ENCODE measurements at places on chromosomes 1 and 21.

- no peak for DNase-seq
These were observed 34.2 kb downstream of the EFCAB7 start for GRCh38 chr1:63557365-63557987.

- no peak for DNase-seq
These were observed 820.7 kb downstream of the NCAM2 start for GRCh38 chr21:21818898-21819297.

DNA sequence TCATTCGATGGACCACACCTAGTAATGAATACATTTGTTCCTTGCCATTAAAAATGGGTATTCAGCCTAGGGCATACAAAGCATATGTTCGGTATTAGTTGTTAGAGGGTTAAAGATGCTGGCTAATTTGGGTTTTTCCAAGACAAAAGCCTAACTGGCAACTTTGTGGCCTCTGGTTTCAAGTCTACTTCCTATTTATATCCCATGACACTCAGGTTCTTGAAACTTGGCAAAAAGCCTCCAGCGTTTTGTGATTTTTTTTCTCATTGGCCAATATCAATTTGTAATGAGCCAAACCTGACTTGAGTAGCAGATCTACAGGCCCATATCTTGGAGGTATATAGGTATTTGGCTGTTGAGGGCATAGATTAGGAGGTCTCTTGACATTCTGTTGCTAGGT, 75.3 kb downstream of the C1orf21 start:
- DNase-seq = no peak

- DNase-seq = no peak
These were observed 21.2 kb upstream of the CHI3L1 start for GRCh38 chr1:203207751-203208150.

GRCh38 chr1:154751690-154752089, 118.4 kb downstream of the KCNN3 start:
- DNase-seq = no peak

DNA sequence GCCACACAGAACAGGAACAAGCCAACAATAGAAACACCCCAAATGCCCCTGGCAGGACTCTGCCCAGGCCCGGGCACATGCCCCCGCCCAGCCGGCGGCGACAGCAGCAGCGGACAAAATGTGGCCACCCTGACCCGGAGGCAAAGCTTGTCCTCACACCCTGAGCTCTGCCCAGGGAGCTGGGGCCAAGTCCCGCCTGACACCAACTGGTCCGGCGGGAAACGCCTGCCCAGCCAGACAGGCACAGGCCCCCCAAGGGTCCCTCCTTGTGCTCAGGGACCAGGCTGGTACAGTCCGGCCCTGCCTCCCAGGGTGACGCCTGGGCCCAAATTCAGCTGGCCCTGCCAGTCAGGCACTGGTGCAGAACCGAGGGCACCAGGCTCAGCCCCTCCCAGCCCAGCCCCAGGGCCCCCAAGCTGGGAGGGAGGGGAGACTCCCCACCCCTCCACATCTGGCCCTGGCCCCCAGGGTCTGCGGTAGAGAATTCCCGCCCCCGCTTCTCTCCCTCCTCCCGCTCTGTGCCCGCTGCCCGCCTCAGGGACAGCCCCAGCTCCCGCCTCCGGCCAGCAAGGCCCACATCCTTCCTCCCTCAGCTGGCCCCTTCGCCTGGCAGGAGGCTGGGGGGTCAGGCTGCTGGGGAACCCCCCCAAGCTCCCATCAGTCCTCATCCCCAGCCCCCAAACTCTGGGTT, 2.0 kb downstream of the AHDC1 start:
- no peak for DNase-seq

- no peak for DNase-seq
These were observed 311.5 kb downstream of the SETD4 start for GRCh38 chr21:35748678-35749314.

GRCh38 chr1:52533713-52534112, 19.2 kb downstream of the TUT4 start:
- DNase-seq = no peak

- DNase-seq = no peak
These were observed 13.1 kb upstream of the COL24A1 start for GRCh38 chr1:86169625-86170024.

DNA sequence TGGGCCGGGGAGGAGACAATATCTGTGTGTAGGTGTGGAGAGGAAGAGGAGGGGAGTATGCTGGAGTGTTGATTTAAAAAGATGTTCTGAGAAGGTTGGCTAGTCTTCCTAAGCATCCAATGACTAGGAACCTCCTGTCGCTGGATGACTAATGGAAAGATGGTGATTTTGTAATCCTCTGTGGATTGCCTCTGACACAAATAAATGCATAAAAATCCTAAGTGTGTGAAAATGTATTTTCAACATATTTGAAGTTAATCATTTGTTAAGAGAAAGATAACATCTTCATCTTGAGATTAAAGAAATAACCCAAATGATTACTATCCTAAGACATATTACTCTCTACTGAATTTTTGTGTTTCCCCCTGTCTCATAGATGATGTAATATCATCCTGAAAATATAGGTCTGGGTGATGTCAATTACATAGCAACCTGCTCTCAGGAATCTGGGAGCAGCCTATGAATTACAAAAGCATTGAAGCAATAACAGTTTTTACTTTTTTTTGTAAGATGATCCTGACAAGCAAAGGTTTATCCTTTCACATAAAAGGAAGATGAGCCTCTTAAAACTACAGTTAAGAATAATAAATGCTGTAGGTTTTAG, 220.5 kb upstream of the MAP1LC3C start:
- no peak for DNase-seq

DNA sequence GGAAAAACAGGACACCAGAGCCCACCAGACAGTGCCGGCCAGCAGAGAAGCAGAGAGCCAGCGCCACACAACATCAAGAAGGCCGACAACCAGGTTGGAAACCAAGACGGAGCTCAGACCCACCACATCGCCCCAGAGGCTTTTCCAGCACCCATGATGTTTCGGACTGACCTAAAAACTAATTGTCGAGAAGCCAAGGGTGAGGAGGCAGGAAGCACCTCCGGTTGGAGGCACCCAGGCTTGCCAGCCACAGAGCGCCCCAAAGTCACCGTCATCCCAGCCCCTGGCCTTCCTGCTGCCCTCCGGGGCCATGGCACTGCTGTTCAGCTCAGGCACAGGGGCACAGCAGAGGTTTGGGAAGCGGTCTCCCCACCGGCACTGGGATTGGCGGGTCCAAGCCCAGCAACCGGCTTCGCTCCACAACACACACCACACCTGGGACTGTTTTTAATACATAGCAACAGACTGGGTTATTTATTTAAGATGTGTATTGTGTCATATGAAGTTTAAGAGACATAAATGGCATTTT, 67.2 kb downstream of the SLC37A1 start:
- no peak for DNase-seq

DNA sequence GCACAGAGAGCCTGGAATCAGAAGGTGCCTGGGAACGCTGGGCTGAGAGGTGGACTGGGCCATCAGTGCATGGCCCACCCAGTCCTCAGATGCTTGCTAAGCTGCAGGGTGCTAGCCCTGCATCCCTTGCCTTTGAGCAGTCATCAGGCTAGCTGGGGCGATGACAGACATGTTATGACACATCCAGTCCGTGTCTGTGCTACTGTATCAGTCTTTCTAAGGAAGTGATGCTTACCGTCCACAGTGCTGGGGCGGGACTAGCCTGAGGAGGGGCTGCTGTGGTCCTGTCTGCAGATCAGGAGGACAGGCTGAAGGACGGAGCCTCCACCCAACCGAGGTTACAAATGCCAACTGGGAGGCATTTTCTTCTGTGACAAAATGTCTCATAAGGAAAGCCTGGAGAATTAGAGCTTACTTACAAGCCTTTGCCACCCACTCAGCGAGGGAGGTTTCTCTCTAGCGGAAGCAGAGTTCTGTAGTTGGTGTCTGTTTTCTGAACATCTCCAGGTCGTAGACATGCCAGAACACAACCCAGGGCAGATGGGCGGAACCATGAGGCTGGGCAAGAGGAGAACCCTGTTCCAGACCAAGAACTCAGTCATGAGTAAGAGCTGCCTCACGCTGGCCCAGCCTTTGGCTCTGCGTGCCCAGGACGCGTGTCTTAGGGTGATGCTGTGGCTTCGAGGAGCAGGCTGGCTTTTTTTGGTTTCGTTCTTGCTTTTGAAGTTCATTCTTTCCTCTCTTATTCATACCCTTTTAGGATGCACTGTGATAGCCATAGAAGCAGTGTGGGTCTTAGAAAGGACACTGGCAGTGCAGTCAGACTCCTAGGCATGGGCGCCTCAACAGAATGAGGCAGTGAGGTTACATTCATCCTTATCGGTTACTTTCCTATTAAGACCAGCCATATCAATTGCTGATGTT, 14.3 kb downstream of the SLFNL1 start:
- DNase-seq = no peak

DNA sequence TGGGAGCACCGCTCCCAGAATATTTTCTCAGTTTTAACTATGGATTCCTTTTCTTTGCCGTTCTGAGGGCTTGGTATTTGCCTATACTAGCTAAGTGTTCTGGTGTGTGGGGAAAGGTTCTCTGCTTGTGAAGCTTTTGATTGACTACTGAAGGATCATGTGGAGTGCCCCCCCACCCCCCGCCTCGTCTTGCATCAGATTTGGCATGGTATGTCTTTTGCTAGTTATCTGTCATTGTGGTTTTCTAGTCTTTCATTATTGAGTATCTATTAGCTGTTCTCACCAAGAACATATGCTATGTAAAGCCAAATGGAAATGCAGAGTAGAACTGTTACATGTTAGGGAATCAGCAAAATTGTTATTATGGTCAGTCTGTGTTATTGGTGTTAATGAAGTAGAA, 58.3 kb downstream of the MACF1 start:
- no peak for DNase-seq

GRCh38 chr1:154877370-154877974, 7.4 kb upstream of the KCNN3 start:
- DNase-seq = no peak

DNA sequence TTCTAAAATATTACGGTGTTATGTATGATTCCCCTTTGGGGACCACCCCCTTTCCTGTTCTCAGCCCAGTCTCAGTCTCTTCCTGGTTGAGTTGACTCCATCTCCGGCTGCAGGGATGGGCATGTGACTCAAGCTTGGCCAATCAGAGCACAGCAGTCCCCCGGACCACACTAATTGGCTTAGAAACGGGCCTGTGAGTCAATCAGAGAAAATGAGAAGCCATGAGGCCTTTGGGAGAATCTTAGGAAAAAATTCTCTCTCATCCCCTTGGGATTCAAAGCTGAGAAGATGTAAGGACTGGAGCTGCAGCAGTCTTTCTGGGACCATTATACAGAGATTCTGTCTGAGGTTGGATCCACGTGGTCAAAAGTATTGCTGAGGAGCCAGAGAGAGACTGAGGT, 10.7 kb upstream of the FHAD1 start:
- no peak for DNase-seq

DNA sequence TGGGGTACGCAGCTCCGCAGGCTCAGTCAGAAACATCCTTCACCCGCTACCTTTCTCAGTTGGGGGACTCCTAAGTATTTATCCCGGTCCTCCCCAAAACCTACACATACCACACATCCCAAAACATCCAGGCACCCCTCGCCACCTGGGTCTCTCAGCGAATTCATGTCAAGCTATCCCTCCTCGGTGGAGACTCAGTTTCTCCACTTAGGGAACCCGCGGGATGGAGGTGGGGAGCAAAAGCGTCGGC, 1.3 kb upstream of the ZBTB7B start:
- DNase-seq = no peak

DNA sequence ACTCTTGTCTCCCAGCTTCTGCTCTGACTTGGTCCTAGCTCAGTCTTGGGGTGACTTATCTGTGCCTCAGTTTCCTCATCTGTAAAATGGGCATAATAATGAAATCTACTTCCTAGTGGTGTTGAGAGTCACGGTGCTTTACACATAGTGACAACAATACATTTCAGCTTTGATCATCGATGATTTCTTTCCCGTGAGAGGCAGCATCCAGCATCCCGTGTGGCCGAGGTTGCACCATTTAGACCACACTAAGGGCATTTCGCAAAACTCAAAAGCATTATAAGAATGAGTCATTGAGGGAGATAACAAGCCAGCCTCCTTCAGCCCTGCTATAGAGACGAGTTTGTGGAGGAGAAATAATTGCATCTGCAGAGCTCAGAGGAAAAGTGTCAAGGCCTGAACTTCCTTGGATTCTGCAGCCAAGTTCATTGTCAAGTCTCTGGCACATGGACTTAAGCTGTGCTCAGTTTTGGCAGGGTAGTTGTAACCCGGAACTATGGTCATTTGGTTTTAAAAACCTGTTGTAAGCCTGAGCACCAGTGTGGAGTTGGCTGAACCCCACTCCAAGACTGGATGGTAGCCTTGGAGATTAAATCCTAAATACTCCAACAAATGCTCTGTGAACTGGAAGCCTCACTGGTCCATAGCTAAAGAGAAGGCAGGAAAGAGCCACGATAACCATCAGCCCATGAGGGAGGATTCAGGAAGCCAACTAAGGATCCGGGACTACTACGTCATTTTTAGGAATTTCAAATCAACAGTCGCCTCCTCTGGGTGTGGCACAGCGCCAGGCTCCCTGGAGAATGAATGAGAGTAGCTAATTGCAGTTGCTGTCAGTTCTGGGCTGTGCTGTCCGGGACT, 64.2 kb downstream of the TCP10L start:
- DNase-seq = no peak

DNA sequence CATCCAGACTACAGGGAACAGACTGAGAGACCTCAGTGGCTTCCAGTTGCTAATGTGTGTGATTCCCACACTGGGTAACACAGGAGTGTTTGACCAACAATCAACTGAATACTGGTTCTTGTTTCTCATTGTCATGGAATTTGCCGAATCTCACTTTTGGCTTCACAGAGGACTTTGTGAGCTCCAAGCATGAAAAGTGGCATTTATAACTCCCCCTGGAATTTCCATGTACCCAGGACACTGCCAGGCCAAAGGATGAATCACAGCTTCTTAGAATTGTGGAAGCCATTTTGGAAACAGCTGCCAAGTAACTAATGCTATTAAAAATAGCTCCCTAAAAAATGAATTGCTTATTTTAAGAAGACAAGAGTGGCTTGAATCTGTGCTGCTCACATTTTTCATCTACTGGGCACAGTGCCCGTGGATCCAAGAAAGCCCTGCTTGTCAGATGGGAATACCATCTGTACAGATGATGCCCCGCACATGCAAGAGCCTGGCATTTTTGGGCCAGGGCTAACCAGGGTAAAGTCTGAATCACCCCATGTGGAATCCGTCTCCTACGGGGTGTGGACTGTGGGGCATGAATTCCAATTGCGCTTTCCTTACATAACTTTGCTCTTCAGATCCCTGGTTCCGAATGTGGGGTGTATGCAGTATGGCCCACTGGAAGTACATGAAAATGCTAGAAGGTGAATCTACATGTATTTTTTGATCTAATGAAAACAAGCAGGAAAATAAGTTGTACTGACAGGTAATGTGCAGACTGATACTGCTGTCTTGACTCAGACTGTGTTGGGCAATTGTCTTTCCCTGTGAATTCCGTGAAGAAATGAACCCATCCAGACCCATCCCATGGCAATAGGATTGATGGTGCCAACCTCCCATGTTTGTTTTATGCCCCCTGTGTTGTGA, 487.3 kb downstream of the SIPA1L2 start:
- DNase-seq = no peak
